ENCODE measurements at places on chromosomes 1 and 21. TPM values are rescaled to one million over a fixed set of nuclear protein-coding genes. Genes with fewer than 3 reads are reported as not detected.

Gene TNFRSF4
- 0.20 TPM for total RNA-seq

Gene PSMB2
- 26.3 TPM for total RNA-seq

Gene DISP3
- total RNA-seq: 7.4 TPM

Gene SHE
- total RNA-seq: 5.2 TPM

DNA sequence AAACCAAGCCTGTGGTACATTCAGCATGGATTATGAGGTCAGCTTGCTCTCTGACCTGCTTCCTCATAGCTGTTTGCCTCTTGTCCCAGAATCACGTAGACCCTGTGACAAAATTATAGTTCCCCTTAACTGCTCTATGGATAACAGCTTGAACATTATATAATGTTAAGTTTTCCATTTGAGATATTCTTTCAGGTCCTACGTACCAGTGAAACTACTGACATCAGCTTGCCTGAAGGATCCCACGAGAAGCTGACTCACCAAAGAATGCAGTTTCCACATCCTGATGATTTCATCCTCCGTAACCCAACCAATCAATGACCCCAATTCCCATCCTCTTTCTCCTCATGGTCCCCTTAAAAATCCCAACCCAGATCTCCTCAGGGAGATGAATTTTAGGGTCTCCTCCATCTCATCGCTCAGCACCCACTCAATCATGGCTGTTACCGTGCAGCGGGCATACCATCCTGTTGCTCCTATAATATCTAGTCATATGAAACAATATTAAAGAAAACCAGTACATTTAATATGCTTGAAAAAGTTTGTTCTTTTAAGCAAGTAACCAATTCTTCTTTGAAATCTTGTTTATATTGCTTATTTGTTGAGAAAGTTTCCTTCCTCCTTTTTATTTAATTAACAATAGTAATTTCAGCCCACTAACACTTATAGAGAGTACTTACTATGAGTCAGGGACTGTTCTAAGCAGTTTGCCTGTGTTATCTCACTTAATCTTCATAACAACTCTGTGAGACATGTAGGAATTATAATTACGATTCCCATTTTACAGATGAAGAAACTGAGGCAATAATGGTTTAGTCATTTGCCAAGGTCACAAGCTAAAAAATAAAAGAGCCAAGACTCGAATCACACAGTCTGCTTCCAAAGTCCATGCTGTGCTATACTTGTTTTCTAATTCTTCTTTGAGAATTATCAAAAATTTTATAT is 27.4 kb downstream of the CHML start:
- no peaks in the 10 kb centered on the region for H3K27me3 ChIP-seq
- no peak overlapping the region for H3K27ac ChIP-seq
- no peak for DNase-seq
- H3K4me1 ChIP-seq: no peaks in the 10 kb centered on the region
- no peaks in the 10 kb centered on the region for H3K36me3 ChIP-seq
- H3K4me3 ChIP-seq: no peak overlapping the region

DNA sequence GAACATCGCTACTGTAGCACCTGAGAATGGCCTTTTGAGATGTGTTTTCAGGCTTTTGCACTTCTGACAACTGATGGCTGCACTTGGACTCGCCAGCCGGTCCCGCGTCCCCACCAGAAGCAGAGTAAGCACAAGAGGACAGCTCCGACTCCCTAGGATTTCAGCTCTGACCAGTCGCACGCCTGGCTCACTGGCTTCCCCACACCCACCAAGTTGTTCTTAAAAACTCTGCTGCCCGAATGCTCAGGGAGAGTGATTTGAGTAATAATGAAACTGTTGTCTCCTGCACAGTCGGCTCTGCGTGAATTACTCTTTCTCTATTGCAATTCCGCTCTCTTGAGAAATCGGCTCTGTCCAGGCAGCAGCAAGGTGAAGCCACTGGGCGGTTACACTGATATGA is 40.2 kb upstream of the NLRP3 start:
- no peak overlapping the region for H3K27ac ChIP-seq
- DNase-seq: no peak
- H3K36me3 ChIP-seq: no peaks in the 10 kb centered on the region
- no peak overlapping the region for H3K4me3 ChIP-seq

GRCh38 chr1:92134331-92134730 is 54.2 kb downstream of the BTBD8 start:
- H3K27me3 ChIP-seq: no peaks in the 10 kb centered on the region
- H3K4me1 ChIP-seq: no peaks in the 10 kb centered on the region
- H3K27ac ChIP-seq: no peak overlapping the region
- H3K4me3 ChIP-seq: no peak overlapping the region
- no peaks in the 10 kb centered on the region for H3K36me3 ChIP-seq
- no peak for DNase-seq

DNA sequence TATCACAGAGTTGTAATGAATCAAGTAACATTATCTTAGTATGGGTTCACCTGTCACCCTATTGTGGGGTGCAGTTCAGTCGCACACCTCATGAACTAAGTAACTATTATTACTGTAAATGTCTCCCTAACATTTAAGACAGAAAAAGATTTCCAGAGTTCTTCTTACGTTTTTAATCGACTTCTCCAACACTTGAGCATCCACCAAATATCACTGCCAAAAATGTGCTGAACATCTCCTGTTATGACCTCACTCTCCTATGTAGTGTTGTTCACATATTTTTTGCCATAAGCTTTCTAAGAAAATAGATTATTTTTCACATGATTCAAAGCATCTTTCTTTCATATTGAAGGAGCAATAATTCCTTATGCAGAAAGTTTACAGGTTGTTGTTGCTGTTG is 1.3 kb downstream of the TTLL7 start:
- H3K4me3 ChIP-seq: peak overlapping the region; percentile 81
- no peaks in the 10 kb centered on the region for H3K4me1 ChIP-seq
- no peak overlapping the region for H3K27ac ChIP-seq
- DNase-seq: no peak
- H3K27me3 ChIP-seq: no peaks in the 10 kb centered on the region
- no peaks in the 10 kb centered on the region for H3K36me3 ChIP-seq

DNA sequence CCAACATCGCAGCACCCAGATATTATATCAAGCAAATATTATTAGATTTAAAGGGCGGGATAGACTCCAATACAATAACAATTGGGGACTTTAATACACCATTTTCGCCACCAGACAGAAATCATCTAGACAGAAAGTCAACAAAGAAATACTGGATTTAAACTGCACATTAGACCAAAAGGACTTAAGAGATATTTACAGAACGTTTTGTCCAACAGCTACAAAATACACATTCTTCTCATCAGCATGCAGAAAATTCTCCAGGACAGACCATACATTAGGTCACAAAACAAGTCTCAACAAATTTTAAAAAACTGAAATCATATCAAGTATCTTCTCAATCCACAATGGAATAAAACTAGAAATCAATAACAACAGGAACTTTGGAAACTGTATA is 121.2 kb downstream of the ACBD6 start:
- H3K27ac ChIP-seq: no peak overlapping the region
- no peaks in the 10 kb centered on the region for H3K4me1 ChIP-seq
- H3K27me3 ChIP-seq: no peaks in the 10 kb centered on the region
- no peak for DNase-seq

GRCh38 chr1:242206994-242207393 is 208.1 kb upstream of the MAP1LC3C start:
- H3K36me3 ChIP-seq: no peaks in the 10 kb centered on the region
- H3K4me3 ChIP-seq: no peak overlapping the region
- H3K27ac ChIP-seq: no peak overlapping the region
- H3K27me3 ChIP-seq: no peaks in the 10 kb centered on the region

- H3K4me1 ChIP-seq: no peaks in the 10 kb centered on the region
- no peak overlapping the region for H3K27ac ChIP-seq
- DNase-seq: no peak
- H3K27me3 ChIP-seq: no peaks in the 10 kb centered on the region
- H3K36me3 ChIP-seq: no peaks in the 10 kb centered on the region
Measured at GRCh38 chr1:53909946-53910345, 16.0 kb downstream of the DIO1 start.

- no peak overlapping the region for H3K4me3 ChIP-seq
- H3K27me3 ChIP-seq: no peaks in the 10 kb centered on the region
- H3K27ac ChIP-seq: no peak overlapping the region
- DNase-seq: no peak
- H3K4me1 ChIP-seq: peaks cover 23% of the 10 kb centered on the region
Measured at GRCh38 chr1:21866707-21867043, 54.6 kb downstream of the LDLRAD2 start.

- H3K4me1 ChIP-seq: peaks cover 14% of the 10 kb centered on the region
- H3K36me3 ChIP-seq: no peaks in the 10 kb centered on the region
- no peak overlapping the region for H3K27ac ChIP-seq
Measured at GRCh38 chr1:220301630-220302029, 29.4 kb upstream of the RAB3GAP2 start.

DNA sequence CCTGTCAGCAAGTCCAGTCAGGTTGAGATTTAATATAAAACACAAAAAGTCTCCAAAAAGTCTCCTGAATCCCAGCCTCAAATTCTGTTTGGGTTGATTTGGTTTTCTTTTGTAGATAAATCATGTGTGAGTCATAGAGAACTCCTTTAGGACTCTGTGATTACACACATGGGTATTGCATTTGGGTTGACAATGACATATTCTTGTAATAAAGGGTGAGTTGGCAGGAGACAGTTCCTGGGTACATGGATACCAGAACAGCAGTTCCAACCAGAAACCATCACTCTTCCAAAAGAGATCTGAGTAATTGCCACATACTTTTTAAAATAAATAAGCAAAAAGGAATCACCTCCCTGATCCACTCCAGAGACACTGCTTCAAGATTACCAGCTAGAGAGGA is 8.9 kb downstream of the CR2 start:
- H3K4me3 ChIP-seq: no peak overlapping the region
- H3K4me1 ChIP-seq: no peaks in the 10 kb centered on the region
- DNase-seq: no peak
- H3K36me3 ChIP-seq: no peaks in the 10 kb centered on the region

DNA sequence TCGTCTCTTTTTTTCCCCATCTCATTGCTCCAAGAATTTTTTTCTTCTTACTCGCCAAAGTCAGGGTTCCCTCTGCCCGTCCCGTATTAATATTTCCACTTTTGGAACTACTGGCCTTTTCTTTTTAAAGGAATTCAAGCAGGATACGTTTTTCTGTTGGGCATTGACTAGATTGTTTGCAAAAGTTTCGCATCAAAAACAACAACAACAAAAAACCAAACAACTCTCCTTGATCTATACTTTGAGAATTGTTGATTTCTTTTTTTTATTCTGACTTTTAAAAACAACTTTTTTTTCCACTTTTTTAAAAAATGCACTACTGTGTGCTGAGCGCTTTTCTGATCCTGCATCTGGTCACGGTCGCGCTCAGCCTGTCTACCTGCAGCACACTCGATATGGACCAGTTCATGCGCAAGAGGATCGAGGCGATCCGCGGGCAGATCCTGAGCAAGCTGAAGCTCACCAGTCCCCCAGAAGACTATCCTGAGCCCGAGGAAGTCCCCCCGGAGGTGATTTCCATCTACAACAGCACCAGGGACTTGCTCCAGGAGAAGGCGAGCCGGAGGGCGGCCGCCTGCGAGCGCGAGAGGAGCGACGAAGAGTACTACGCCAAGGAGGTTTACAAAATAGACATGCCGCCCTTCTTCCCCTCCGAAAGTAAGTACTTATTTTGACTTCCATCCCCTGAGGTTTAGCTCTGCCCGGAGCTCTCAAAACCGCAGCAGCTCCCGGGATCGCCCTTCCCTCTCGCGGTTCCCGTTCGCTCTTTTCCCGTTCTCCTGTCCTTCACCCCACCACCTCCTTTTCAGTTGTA is 1.5 kb downstream of the TGFB2 start:
- peak overlapping the region; percentile 87 for H3K4me3 ChIP-seq
- peaks cover 4% of the 10 kb centered on the region for H3K27me3 ChIP-seq
- H3K27ac ChIP-seq: peak overlapping the region; percentile 94
- H3K36me3 ChIP-seq: no peaks in the 10 kb centered on the region
